ENCODE measurements at places on chromosomes 1 and 21.

DNA sequence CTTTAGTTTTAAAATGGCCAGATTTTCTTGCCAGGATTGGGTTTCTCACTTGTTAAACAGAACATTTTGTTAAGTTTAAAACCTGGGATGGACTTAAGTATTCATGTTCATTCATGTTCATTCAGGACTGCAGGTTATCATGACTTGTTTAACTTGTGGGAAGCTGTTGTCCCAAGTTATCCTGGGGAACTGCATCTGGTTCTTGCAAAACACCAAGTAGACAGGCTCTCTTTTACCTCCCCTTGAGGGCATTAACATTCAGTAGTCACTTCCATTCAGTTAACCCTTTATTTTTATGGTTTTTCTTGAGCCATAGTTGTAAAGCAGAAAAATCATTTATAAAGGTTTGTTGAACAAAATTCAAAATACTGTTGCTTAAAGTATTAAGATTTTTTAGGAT, 8.1 kb downstream of the SOD1 start:
- no peak for DNase-seq

- no peak for DNase-seq
Measured at GRCh38 chr1:84919461-84919970, 26.5 kb upstream of the LPAR3 start.

DNA sequence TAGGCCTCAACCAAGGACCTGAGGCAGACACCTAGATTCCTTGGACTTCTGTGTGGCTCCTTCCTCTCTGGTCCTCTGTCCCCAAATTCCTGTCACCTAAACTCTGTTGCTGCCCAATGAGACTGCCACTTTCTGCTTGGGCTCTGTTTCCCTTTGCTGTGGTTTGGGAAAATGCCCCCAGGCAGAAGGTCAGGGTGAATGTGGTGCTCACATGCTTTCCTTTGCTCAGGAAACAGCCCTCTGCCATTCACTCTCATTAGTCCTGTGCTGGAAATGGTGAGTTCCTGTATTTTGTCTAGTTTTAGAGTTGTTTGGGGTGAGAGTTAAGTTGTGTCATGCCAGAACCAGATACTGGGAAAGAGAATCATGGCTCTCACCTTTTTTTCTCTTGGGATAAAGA, 22.7 kb upstream of the SHE start:
- no peak for DNase-seq

GRCh38 chr1:2203671-2204414, 9.3 kb upstream of the FAAP20 start:
- DNase-seq, result no peak

DNA sequence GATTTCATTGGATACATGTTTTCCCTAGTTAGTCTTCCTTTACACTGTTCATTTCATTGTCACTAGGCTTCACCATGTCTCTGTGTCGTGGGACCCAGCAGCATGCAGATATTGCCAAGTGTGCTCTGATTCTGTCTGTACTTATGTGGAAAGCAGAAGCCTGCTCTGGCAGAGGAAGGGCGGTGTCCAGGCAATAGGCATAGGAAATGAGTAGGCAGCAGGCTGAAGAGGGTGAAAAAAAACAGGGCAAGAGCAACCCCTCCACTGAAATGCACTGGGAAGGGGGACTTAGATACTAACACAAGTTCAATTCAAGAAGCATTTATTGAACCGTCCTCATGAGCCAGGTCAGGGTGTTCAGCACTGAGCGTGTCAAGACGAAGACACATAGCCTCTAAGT, 85.2 kb upstream of the VAV3 start:
- DNase-seq, result no peak

DNA sequence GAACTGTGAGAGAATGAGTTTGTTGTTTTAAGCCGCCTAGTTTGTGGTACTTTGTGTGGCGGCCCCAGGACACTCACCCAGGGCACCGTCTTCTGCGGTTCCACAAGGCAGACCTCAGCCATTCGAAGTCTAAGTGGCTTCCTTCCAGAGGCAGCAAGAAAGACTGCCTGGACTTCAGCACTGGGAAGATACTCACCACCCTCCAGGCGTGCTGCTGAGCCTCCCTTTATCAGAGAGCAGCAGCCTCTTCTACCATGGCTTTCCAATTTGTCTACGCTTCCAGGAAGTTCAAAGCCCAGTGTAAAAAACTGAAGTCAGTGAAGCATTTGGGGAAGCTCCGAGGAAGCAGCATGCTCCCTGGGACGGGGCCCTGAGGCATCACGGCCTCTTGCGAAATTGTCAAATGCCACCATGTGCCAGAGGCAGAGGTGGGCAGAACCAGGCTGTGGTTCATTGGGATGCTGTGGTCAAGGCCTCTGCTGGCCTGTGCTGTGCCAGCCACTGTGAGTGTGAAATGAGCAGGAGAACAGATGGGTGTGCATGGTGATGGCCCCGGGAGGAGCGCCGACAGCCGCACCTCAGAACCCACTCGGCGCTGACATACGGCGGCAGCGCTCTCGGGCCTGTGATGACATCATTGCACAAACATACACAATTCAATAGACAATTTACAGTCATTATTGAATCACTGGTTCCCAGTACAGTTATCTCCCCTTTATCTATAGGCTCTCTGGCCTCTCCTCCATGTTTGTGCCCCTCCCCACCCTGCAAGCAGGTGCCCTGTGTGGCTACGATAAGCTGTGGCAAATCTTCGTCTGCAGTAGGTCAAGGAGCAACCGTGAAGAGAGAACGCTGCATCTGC, 110.4 kb downstream of the PDE9A start:
- DNase-seq, result no peak

DNA sequence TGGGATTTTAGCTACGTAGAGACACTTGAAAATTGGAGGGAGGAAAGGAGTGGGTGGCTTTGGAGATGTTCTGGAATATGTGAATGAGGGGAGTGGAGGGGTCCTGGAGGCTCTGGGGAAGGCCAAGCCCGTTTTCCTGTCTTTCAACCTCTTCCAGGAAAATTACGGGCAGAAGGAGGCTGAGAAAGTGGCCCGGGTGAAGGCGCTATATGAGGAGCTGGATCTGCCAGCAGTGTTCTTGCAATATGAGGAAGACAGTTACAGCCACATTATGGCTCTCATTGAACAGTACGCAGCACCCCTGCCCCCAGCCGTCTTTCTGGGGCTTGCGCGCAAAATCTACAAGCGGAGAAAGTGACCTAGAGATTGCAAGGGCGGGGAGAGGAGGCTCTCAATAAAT, 442 bp upstream of the RUSC1 start:
- DNase-seq, result no peak

- DNase-seq, result no peak
Measured at GRCh38 chr1:46530791-46531409, 20.5 kb downstream of the KNCN start.

- no peak for DNase-seq
Measured at GRCh38 chr1:247475793-247476192, 17.9 kb upstream of the OR2B11 start.

GRCh38 chr21:26846036-26846931, 1.1 kb upstream of the ADAMTS1 start:
- peak; percentile 73 for DNase-seq

DNA sequence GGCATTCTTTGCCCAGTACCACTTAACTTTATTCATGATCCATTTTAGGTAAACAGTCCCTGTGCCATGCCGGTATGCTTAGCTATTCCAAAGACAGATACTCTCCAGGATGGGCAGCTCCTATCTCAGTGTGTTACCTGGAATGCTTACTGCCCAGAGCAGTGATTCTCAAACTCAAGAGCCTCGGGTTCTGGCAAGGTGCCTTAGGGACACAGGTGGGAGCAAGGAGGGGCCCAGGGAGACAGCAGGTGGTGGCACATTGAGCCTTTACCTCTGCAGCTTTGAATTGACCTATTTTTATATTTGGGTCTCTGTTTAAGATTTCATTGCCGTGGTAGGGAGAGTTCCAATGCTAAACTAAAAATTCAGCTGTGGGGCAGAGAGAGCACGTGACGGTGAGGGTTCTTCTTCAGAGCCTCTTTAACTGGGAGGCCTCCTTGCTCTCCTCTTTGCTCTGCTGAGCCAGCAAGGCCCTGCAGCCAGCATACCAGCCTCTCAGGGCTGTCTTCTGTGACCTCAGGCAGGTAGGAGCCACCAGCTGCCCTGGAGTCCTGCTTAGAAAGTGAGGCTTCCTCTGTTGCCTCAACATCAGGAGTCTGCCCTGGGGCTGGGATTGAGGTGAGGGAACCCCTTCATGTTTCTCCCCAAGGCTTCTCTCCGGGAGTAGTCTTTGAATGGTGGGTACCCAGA, 20.2 kb downstream of the PHGDH start:
- DNase-seq, result no peak

GRCh38 chr1:208270651-208271141, 26.5 kb upstream of the PLXNA2 start:
- DNase-seq, result no peak

DNA sequence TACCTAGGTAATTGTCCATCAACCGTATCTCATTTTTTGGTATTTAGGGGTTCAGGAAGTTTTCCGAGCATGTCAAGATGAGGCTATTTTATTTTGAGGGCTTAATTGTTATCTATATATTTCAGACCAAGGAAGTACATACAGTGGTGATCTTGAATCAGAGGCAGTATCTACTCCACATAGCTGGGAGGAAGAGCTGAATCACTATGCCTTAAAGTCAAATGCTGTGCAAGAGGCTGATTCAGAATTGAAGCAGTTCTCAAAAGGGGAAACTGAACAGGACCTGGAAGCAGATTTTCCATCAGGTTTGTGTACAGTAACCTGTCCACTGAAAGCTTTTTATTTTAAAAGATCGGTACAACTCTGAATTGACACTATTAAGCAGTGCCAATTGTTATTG, 130.2 kb downstream of the ZMYM4 start:
- no peak for DNase-seq

GRCh38 chr1:180922631-180923015, 9.9 kb downstream of the KIAA1614 start:
- no peak for DNase-seq

DNA sequence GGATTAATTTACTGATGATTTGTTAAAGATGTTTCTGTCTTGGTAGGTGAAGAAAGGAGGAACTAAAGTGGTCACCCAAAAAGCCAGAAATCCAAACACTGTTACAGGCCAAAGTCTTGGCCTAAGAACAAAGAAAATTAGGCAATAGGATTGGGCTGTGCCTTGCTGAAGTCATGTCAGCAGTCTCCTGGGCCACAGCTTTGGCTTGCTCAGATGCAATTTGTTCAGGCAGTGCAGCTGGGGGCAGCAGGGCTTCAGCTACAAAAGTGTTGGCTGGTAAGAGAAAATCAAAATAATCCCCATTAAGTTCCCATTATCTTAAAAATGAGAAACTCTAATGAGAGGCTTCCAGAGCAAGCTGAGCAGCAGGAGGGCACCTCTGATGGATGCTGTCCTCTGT, 14.0 kb upstream of the RAP1A start:
- no peak for DNase-seq

DNA sequence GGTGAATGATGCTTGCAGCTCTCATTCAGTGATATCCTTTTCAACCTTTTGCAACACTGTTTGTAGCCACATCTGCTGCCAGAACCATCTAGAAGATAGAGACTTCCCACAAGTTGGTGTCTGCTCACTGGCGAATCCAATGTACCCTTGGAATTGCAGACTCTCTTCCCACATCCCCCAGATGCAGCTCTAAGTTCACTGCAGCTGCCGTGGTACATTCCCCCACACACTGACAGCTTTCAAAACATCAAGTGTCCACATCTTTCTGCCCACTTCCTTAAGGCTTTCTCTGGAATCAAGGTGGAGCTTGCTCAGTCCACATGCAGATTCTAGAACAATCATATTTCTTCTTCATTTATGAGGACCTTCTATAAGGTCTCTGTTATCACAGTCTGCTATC, 99.2 kb downstream of the PLPPR4 start:
- DNase-seq, result no peak

- DNase-seq, result no peak
Measured at GRCh38 chr1:41631971-41632370, 147.5 kb upstream of the EDN2 start.

DNA sequence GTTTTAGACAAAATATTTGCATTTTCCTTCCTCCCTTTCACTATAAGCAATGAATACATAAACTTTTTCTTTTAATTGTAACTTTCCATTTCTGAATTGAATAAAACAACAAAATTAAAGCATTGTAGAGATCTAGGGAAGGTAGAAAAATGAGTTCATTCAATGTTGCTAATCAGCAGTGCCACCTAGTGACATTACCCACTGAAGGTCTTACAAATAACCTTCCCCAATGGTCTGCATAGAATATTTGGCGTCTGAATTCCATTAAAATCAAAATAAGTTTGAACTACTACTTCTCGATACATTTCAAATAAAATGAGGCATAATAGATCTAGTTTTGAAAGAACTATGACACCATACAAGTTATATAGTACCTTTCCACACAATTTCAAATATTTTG, 19.6 kb downstream of the FH start:
- DNase-seq, result no peak

- DNase-seq, result no peak
Measured at GRCh38 chr1:66450043-66450514, 83.9 kb upstream of the SGIP1 start.

- DNase-seq, result no peak
Measured at GRCh38 chr1:202202500-202203168, 9.0 kb downstream of the LGR6 start.

GRCh38 chr1:183652547-183653461, at the start of gene APOBEC4:
Gene APOBEC4, minus strand, starts transcription at chr1:183653316. Its CDS starts 4,535 bp downstream, at chr1:183648781.
- DNase-seq, result no peak

- no peak for DNase-seq
Measured at GRCh38 chr1:35657851-35658250, 16.5 kb upstream of the PSMB2 start.

GRCh38 chr1:51231120-51231519, 5.0 kb upstream of the RNF11 start:
- DNase-seq, result no peak

- no peak for DNase-seq
Measured at GRCh38 chr1:229137271-229137670, 133.6 kb upstream of the RAB4A start.

- no peak for DNase-seq
Measured at GRCh38 chr1:14756589-14757285, 158.3 kb downstream of the KAZN start.

DNA sequence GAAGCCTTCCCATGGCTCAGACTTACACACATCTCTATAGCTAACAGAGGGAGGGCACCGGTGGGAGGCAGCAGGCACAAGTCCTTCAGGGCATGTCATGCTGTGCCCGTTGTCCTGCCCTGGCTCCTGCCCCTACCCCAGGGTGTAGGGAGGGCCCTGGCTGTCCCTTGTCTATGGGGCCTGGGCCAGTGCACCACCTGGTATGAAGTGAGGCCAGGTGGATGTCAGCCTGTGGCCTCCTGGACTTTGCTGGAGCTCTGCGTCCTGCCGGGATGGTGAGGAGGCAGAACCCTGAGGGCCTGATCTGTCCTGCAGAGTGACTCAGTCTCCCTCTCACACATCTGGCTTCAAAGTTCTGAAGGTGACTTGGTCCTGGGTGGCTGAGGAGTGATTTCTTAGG, 47.3 kb upstream of the GPR37L1 start:
- no peak for DNase-seq

- no peak for DNase-seq
Measured at GRCh38 chr1:30600706-30601105, 122.7 kb downstream of the MATN1 start.

DNA sequence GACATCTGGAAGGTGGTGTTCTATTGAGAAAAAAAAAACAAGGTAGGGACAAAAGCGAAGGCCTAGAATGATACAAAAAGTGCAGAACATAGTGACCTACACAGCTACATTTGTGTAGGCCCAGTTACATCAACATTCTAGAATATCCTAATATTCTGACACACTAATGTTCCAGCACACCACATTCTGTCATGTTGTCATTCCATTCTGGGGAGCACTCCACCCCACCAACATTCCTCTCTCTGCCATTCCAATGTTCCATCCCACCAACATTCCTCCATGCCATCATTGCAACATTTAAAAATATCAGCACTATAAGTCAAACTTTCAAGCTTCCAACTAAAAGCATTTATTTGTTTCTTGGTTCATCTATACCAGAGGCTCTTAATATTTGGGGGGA, 28.5 kb downstream of the COA7 start:
- DNase-seq, result no peak

Data from posterior cingulate gyrus (tissue), 11 donors.